ENCODE measurements at places on chromosomes 11 and 22.
A peak's percentile ranks its signal among the peaks of the same experiment; 100 is the strongest.

- DNase-seq = peak; percentile 31
Measured at GRCh38 chr22:24133187-24133965, 47.9 kb upstream of the SUSD2 start.

GRCh38 chr22:33000342-33001280, 57.6 kb downstream of the SYN3 start:
- DNase-seq = peak; percentile 24

GRCh38 chr11:117900121-117900648, 23.7 kb upstream of the FXYD6 start:
- DNase-seq = no peak

GRCh38 chr22:50731811-50732624, 6.0 kb upstream of the ACR start:
- DNase-seq = peak; percentile 37

DNA sequence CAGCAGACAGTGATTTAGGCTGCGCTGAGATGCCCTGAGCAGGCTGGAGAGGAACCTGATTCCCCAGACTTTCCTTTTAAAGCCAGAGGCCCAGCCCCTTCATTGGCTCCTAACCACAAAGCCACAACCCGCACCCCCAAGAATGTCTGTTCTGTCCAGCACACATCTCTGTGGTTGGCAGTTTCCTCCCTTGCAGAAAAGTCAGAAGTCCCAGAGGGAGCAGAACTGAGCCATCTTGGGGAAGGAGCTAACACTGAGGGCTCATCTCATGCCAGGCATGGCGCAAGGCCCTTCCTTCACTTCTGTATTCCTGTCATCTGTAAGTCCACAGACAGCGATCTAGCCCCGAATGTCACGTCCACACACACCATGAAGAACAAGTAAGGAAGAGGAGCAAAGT, 97.1 kb upstream of the SYT13 start:
- peak; percentile 60 for DNase-seq

DNA sequence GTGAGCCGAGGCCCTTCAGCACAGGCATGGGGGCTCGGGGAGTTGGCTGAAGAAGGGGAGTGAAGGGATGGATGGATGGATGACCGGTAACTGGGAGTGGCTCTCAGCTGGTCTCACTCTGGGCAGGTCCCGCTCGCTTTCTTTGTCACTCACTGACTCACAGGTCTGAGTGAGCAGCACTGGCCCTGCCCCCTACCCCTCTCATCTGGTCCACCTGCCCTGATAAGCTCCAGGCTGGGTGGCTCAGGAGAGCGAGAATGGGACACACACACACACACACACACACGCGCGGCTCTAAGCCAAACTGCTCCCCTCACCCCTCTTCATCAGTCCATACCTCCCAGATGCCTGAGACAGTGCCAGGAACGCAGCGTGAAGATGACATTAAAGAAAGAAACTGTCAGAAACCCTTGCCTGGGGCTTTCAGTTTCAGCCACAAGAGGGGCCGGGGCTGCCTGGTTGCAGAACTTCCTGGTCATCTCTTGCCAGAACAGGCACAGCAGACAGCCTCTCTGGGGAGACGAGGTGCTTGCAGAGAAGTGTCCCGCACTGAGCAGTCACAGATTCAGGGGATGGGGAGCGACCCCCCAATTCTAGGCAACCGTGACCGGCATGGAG, 16.5 kb upstream of the SHISAL1 start:
- DNase-seq = no peak

- DNase-seq = no peak
Measured at GRCh38 chr11:7547687-7548086, 33.9 kb downstream of the PPFIBP2 start.

DNA sequence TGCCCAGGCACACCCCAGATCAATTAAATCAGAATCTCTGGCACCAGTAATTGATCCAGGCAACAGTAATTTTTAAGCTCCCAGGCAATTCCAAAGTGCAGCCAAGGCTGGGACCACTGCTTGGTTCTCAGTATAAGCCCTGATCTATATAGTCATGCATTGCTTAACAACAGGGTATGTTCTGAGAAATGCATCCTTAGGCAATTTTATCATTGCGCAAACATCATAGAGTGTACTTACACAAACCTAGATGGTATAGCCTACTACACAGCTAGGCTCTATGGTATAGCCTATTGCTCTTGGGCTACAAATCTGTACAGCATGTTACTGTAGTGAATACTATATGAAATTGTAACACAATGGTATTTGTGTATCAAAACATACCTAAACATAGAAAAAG, 651 bp upstream of the C11orf42 start:
- no peak for DNase-seq

GRCh38 chr11:35850191-35850590, 93.7 kb upstream of the LDLRAD3 start:
- no peak for DNase-seq

GRCh38 chr11:74008373-74009229, at the start of gene UCP3:
Gene UCP3 (minus strand): TSS chr11:74009085. CDS start chr11:74007042, 2,043 bp downstream.
- no peak for DNase-seq

DNA sequence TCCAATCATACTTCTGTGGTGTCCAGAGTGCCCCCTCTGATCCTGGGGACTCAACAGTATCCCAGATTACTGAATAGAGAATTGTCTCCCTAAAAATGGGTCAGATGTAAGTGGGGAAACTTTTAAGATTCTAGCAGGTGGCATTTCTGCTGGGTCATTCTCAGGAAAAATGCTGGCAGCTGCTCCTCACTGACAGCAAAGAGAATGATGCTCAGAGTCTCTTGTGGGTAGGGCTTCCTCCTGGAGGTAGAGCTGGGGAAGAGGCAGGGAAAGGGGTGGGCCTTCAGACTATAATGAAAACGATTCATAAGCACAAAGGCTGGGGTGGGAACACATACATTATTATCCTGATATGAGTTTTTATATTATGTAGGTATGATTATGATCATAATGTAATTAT, 647.2 kb downstream of the NELL1 start:
- no peak for DNase-seq

DNA sequence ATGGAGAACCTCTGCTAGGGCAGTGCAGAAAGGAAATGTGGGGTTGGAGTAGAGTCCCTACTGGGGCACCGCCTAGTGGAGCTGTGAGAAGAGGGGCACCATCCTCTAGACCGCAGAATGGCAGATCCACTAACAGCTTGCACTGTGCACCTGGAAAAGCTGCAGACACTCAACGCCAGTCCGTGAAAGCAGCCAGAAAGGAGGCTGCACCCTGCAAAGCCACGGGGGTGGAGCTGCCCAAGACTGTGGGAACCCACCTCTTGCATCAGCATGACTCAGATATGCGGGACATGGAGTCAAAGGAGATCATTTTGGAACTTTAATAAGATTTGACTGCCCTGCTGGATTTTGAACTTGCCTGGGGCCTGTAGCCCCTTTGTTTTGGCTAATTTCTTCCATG, 8.7 kb downstream of the TSKU start:
- peak; percentile 89 for DNase-seq

DNA sequence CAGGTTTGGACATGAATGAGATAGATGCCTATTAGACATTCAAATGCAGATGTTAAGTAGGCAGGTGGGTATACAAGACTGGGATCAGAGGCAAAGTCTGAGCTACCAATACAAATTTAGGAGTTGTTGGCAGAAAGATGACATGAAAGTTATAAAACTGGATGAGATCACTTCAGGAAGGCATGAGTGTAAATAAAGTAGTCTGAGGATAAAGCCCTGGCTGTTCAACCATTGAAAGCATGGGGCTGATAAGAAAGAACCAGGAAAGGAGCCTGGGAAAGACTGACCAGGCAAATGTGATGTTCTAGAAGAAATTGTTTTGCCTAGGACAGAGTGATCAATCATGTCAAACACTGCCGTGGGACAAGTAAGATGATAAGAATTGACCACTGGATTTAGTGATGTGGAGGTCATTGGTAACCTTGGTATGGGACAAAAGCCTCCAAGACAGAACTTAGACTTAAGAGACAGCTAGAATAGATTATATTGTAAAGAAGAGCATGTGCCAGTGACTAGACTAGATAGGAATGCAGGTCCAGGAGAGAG, 98.5 kb downstream of the EHF start:
- DNase-seq = peak; percentile 23

- DNase-seq = no peak
Measured at GRCh38 chr22:35064664-35065063, 1.3 kb upstream of the ISX start.

DNA sequence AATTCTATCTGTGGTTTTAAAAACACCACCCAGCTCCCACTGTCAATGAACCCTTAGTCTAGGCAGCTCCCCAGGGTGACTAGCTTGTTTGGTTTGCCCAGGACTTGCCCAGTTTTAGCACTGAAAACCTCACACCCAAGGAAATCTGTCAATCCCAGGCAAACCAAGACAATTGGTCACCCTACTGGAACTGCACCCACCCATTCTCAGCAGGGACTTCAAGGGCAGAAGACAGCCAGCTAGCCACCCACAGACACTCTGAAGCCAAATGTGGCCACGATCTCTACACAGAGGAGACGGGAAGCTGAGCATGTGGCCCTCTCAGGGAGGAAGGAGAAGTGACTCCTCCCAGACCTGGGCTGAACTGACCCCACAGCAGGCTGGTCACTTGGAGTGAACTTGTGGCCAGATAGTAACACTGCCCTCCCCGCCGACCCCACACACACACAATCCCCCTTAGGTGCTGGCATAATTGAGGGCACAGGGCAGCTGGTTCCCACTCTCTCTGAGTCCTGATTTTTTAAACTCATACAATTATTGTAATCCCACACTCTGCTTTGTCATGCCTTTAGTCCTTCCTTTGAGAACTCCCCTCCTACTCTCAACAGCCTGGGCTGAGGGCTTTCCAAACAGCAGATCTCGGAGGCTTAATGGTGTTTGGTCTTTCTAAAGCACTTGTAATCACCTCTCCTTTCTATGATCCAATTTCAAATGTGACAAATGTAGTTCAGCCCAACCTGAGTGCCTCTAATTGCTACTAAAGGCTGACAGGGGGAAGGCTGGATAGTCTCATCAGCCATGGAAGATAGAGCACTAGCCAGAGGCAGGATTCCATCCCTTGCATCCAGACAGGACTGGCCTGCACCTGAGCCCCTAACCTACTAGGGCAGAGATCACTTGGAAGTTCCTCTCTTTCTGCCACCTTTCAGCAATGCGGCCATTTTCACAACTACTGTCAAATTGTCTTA, 74.7 kb upstream of the DRD2 start:
- no peak for DNase-seq

DNA sequence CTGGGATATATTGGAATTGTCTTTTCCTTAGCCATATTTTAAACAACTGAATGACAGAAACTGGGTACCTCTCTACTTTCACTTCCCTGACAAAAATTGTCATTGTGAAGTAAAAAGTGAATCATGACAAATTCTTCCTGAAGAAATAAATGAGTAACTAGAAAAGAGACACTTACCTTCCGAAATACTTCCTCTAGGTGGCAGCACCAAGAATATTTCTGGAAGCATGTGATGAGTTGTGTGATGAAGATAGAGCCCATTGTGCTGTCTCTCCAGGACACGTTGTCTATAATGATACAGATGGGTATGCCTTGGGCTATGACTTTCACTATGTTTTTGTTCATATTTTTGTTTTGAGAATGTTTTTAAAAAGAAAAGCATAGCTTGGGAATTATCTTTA, 21.5 kb downstream of the CASP4 start:
- peak; percentile 68 for DNase-seq

- no peak for DNase-seq
Measured at GRCh38 chr11:7545611-7546010, 31.8 kb downstream of the PPFIBP2 start.

GRCh38 chr11:84384731-84385130, 1098.6 kb upstream of the CCDC90B start:
- DNase-seq = peak; percentile 45

- no peak for DNase-seq
Measured at GRCh38 chr11:128772814-128773213, 78.9 kb downstream of the FLI1 start.

- no peak for DNase-seq
Measured at GRCh38 chr11:29296680-29297079, 720.1 kb downstream of the KCNA4 start.

Measured in iris pigment epithelial cell (primary cell).